ENCODE measurements at places on chromosomes 1 and 21. TPM values are rescaled to one million over a fixed set of nuclear protein-coding genes. Genes with fewer than 3 reads are reported as not detected.

USP21 gene
- total RNA-seq, result 25.3 TPM

TMEM52 gene
- 6.3 TPM for total RNA-seq

RSRP1 gene
- 33.7 TPM for total RNA-seq

CELA3A gene
- total RNA-seq, result not detected

TFF1 gene
- not detected for total RNA-seq

NBPF4 gene
- not detected for total RNA-seq

GRCh38 chr21:34704119-34704518, 35.3 kb downstream of the CLIC6 start:
- DNase-seq, result no peak

DNA sequence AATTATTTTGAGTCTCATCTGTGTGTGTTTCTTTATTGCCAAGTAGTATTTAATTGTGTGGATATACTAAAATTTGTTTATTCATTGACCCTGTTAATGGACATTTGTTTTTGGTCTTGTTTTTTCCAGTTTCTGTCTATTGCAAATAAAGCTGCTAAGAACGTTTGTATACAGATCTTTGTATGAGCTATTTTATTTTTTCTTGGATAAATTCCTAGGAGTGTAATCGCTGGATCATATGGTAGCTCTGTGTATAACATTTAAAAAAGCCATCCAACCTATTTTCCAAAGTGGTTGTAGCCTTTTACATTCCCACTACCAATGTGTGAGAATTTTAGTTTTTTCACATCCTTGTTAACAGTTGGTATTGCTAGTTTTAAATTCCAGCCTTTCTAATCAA, 382.7 kb upstream of the USP24 start:
- DNase-seq, result no peak

DNA sequence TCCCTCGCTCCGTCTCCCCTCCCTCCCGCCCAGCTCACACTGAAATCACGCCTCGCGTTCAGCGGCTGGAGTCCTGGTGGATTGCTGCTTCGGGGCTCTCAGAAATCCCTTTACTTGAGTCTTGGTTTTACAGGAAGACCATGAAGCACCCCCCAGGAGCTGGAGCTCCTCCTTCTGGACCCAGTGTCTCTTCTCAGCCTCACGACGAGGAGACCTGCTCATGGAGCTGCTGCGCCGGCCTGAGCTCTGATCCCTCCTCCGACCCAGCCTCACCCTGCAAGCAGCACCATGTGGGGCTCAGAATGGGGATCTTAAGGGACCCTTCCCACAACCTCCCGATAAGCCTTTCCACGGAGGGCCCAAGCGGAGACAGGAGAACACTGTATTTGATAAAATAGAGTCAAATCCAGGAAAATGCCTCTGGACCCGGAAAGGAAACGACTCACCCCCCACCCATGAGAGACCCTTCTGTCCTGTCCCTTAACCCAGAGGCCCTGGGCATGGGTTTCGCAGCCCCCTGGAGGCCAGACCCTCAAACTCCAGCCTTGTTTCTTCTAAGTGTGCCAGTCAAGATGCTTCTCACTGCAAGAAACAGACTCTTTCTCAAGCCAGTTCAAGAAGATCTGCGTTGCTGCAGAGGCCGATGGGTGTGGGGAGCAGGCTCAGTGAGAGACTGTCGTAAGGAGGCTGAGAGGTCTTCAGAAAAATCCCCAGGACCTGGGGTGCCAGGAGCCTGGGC, 26.1 kb downstream of the PDE9A start:
- no peak for DNase-seq

DNA sequence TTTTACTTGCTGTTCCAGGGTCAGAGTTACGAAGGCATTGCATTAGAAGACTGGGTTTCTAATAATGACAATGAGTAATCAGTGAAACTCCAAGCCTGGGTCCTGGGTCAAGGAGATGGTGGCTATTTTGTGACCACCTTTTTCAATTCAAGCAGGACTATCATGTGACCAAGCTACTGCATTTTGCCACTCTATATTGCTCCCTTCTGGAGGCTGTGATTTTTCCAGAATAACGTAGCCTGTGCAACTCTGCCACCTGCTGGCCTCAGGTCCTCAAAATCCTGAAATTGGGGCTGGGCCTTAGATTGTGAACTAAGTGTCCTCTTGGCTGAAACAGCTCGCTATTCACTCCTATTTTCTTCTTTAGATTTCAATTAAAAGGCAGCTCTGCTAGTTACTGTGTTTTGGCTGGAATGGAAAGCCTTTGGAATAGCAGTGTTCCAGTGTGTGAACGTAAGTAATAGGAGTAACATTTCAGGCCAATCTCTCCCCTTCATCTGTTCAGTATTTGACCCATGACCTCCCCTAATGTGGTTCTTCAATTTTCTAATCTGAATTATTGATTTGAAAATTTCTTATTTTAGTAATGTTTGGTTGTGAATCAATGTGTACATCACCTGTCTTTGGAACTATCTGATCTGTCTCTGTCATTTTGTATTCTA, 52.9 kb upstream of the CD46 start:
- DNase-seq, result no peak

DNA sequence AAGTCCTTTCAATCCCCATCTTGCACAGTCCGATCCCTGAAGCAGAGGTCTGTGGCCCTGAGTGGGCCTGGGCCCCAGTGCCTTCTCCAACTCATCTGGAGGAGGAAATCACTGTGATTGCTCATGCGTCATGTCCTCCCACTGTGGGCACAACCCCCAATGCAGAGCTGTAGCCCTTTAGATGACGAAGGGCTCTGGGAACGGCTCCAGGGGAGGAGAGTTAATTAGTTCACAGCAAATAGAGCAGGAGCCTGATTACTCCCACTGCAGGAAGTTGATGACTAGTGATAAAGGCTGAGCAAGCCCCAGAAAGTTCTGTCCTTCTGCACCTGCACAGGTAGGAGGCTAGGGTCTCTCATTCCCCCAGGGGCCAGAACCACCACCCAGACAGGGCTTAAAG, 111.5 kb downstream of the CCDC185 start:
- no peak for DNase-seq

DNA sequence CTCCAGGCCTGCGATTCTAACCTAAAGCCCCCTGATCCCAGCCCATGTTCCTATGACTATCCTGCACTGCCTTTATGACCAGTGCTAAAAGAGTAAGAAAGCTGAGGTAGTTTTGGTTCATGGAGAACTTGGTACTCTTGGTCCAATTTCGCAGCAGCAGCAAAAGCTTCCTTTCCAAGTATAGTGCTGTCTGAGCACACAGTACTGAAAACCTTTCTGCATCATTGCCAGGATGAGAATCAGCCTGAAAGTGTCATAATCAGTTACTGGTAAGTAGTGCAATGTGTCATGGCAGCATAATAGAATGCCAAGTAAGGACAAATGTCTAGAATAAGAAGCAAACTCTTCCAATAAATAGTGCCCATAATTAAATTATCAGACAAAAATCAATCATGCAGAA, 889.6 kb upstream of the ADGRL4 start:
- DNase-seq, result no peak

GRCh38 chr1:112997781-112998180, 41.8 kb upstream of the SLC16A1 start:
- DNase-seq, result no peak

DNA sequence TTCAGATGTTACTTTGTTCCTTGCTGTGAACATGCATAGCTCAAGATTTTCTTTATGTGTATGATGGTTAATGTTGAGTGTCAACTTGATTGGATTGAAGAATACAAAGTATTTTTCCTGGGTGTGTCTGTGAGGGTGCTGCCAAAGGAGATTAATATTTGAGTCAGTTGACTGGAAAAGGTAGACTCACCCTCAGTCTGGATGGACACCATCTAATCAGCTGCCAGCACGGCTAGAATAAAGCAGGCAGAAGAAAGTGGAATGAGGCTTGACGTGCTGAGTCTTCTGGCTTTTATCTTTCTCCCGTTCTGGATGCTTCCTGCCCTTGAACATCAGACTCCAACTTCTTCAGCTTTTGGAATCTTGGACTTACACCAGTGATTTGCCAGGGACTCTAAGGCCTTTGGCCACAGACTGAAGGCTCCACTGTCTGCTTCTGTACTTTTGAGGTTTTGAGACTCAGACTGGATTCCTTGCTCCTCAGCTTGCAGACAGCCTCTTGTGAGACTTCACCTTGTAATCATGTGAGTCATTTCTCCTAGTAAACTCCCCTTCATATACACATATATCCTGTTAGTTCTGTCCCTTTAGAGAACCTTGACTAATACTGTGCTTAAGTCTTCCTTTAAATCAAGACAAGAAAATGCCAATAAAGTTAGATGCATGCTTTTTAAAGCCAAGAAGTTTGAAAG, 626.6 kb downstream of the KCNT2 start:
- DNase-seq, result no peak

DNA sequence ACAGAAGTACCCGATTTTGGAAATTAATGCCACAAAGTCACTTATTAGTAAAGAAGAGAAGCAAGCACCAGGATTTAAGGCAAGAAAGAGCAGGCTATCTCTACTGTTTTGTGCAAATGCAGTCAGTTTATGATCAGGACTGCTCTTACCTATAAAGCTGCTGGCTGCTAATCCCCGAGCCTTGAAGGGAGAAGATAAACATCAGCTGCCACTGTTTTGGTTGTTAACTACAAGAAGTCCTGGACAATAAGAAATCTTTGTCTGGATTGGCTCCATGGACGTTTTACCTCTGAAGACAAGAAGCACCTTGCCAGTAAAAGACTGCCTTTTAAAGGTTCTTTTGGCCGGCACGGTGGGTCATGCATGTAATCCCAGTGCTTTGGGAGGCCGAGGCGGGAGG, 21.4 kb downstream of the FRRS1 start:
- DNase-seq, result no peak

DNA sequence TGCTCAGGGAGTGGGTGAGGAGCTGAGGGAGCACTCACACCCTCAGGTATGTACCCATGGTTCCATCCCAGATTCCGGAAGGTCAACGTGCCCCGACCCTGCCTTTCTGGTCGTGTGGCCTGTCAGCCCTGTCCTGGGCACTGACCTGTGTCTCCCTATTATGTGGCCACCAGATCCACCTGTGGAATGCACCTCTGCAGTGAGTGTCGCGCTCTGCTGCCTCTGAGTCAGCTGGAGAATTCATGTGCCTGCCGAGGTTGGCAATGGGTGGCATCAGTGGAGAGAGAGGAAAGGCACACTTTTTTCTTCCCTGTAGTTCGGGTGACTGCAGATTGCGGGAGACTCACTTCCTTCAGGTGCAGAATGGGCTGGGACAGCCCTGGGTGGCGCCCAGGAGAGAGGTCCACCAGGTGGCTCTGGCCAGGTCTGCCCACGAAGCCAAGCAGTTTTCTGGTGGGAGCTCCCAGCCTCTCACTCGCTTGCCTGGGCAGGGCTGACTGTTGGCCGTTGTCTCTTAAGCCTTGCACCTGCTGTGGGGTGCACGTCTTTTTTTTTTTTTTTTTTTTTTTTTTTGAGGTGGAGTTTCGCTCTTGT, 176.1 kb upstream of the TMEM51 start:
- DNase-seq, result no peak

DNA sequence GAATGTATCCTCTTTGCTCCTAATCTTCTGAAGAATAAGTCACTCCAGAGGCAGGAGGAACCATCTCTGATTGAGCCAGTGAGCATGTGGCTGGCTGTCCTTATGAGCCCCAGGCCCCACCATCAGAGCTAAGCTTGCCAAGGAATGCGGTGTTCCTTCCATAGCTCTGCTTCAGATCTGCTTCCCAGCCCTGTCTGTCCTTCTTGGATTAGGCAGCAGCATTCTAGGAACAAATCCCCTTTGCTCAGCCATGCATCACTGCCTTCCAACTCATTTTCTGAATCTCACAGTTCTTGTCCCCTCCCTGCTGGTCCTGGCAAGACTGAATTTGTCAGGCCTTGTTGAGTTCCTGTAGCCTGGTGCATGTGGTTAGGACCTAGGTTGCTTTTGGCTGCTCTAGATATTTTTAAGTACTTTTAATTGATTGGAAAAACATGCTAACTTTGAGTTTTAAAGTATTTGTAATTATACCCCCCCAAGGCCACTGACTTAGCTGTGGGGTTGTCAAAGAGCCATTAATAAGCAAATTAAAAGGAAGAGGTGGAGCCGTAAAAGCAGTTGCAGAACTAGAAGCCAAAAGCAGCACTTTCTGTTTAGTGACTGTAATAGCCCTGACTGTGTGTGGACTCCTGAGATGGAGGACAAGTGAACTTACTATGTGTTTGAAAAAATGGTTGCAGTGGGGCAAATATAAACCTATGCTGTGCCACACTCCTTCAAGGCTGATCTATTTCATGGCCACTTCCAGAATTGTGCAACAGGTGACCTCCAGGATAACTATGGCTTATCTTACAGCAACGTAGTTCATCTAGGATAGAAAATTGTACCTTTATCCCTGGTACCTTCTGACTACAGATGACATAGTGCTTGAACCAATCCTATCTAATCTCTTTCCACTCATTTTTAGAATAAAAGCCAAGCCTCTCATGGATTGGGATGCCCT, 61.3 kb upstream of the BACH1 start:
- DNase-seq, result no peak

DNA sequence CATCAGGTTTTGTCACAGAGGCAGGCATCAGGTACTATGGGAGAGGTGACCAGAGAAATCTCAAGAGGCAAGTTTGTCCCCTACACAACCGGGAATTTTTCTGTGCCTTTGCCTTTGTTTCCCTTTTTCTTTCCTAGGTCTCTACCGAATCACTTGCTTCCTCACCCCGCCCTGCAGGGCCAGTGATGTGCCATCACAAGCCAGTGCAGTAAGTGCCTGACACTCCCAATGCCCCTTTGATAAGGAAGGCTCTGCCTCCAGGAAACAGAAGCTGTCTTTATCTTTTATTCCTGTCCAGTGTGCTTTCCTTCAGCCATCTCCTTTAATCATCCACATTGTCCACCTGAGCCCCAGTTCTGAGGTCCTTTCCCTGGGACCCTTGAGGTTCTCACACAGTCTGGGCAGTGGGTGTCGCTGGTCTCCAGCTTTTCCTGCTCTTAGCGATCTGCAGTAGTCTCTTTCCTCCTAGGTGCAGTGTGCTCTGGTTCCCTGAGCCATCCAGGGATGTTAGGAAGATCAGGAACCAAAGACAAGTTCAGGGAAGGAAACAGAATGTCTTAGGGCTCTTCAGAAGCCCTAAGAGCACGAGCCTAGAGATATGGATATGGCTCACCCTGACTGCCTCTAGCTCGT, 36.6 kb downstream of the GJA5 start:
- DNase-seq, result no peak

DNA sequence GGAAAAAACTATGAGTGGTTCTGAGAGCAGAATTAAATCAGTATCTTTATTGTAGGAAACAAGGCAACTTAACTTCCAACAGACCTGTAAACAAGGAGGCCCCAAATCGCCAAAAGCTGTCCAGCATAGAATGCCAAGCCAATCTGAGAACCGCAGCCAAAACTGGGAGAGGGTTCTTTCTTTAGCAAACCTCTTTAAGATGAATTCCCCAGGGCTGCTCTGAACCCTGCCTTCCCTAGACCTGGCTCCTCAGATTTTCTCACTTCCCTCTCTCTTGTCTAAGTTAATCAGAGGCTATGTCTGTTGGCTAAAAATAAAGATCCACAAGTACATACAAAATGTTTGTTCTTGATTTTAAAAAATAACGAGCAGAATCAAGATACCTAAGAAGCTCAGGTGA, 141.4 kb downstream of the SMYD3 start:
- DNase-seq, result no peak

GRCh38 chr1:151371370-151372057, 991 bp downstream of the SELENBP1 start:
- DNase-seq, result no peak

GRCh38 chr1:246690100-246690499, 34.1 kb upstream of the SCCPDH start:
- no peak for DNase-seq

GRCh38 chr21:36162631-36163030, 6.0 kb downstream of the DOP1B start:
- DNase-seq, result no peak
